ENCODE measurements at places on chromosomes 1 and 21.

DNA sequence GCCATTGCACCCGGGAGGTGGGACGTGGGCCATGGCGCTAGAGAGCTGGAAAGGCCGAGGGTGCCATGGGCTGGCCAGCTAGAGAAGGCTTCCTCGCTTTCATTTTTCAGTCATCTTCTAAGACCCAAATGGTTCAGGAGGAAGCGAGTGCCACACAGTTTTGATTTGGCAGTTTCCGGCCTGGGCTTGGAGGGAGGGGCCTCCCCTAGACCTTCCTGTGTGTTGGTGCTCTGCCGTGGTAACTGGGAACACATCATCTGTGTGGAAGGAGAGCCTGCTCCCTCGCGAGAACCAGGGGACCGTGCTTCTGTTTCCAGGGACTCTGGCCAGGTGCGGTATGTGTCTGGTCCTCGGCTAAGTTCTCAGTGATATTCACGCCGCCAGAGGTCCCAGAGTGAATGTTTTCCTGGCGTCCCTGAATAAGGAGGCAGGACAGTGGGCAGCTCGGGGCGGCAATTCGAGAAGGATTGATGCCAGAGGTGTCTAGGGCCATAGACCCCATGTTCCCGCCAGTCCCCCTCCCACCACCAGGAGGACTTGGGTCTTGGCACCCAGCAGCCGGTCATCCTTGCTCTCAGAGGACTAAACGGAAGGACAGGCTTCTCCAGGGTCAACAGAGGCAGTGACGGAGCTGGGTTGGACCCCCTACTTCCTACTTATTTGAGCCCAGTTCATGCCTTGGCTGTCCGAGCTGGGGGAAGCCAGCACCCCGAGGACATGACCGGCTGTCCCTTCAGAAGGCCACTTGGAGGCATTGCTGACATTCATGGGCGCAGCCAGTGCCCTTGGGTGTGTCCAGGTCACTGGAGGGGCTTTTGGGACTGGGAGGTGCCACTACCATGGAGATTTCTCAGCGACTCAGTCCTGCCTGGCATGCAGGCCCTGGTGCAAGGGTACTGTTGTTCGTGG, 2.7 kb upstream of the NPHP4 start:
- DNase-seq: no peak

DNA sequence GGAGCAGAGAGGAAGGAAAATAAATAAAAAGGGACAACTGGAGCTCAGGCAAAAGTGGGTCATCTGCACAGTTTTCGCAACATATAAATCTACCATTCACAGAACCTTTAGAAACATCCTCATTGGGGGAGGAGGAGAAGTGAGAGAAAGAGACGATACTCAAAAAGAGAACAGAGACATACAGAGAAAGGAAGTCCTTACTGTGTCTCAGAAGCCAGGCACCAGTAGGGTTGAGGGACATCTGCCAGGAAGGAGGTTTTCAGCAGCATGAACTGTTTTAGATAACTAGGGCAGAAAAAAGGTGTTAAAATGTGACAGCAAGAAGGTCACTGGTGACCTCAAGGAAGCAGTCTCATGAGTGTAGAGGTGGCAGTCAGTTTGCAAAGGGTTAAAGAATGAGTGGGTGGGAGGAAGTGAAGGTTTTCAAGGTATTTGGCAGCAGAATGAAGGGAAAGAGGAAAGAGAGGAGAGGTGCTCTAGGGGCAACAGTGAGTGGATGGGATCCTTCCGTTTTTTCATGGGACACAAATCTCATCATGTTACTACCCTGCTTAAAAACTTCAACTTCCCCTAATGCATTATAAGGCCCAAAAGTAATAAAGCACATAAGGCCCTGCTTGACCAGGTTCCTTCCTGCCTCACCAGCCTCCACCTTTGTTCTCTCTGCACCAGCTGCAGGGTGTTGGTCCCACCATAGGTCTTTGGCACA, 9.5 kb downstream of the JAK1 start:
- no peak for DNase-seq

DNA sequence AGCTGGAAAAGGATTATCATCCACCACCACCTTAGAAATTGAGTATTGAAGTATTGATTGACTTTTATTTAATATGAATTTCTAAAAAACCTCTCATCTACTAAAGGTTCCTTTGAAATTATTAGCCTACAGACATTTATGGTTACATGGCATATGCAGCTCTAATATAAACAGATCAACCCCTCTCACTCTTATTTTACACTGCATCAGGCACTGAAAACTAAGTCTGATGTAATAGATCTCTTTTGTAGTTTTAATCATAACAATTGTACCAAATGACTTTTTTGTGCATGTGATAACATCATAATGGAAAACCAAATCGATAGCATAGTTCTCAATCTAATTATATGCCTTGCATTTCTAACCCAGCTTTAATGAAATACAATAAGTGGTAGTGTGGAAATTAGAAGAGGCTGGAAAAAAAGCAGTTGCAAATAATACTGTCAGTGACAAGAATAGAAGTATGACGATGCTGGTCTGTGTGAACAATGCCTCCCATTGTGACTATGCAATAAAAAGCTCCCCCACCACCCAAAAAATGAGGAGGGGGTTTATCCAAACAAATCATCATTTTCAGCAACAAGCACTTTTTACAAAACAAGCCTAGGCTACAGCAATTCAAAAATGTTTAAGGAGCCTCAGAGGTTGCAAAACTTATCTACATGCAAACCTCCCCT, 426.5 kb upstream of the NFIA start:
- no peak for DNase-seq

- no peak for DNase-seq
These were observed 51.8 kb upstream of the SYT14 start for GRCh38 chr1:209886219-209886536.

GRCh38 chr1:113804421-113805255, 7.6 kb downstream of the RSBN1 start:
- DNase-seq: no peak

DNA sequence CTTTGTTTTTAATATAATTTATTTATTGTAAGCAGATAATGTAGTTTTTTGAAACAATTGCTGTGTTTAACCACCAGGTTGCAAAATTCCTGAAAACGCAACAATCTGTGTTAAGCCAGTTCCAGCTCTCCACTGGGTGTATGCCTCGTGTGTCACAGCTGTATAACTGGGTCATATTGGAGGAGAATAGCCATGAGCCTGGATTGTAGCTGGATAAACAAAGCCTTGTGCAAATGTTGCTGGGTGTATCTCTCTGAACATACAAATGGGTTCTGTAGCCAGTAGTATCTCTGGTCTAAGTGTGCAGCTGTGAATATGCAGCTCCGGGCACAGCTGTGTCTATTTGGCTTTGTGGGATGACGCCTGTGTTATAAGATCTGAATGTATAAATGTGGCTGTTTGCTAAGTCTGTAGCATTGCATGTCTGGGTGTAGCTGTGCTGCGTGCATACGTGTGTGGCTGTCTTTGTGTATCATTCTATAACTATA, 2.8 kb downstream of the TCEA3 start:
- no peak for DNase-seq

GRCh38 chr1:228990906-228991569, 255.8 kb downstream of the RHOU start:
- no peak for DNase-seq

GRCh38 chr1:16975838-16976237, 4.6 kb downstream of the MFAP2 start:
- no peak for DNase-seq

DNA sequence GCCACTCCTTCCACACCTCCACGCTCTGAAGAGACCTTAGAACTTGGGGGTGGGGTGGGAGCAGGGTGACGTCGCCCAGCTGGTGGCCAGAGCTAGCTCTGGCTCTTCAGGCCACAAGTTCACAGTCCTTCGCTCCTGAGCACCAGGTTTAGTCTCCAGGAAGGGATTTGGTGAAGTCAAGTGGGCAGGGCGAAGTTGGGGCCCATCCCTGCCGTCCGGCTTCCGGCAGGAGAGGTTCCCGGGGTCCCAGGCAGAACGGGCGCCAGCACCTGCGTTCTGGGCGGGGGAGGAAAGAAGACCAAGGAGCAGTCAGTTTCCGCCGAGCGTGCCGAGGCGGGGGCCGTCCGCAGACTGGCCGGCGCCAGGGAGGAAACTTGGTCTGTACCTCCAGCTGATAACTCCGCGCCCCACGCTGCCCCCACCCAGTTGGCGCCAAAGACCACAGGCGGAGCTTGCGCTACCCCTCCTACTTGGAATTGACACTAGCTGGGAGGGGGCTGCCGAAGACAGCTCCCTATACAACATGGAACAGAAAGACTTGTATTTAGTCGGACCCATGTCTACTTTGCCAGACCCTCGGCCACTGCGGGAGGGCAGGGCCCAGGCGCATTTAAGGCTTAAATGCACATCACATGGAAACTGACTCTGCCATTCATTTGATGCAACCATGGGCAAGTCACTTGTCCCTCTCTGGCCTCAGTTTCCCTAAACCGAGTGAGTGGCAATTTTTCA, 995 bp downstream of the ID3 start:
- DNase-seq: no peak

GRCh38 chr1:58837886-58838285, 54.0 kb upstream of the JUN start:
- DNase-seq: no peak

DNA sequence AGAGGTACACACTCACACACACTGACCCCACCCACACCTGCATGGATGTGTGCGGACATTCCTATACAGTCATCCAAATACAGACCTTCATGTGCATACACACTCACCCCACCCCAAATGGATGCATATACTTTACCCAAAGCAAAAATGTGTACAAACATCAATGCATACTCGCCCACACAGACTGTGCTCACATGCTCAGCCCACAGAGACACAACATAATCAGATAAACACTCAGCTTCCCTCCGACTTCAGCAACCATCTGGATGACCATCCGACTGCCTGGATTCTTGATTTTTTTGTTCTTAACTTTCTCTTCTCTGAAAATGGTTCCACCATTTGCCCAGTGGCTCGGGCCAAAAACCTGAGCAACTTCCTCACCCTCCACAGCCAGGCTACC, 24.4 kb upstream of the GJB5 start:
- no peak for DNase-seq

GRCh38 chr1:218636548-218636947, 291.4 kb downstream of the TGFB2 start:
- DNase-seq: no peak

- no peak for DNase-seq
These were observed 42.0 kb downstream of the GNG12 start for GRCh38 chr1:67791261-67791660.

- no peak for DNase-seq
These were observed 23.7 kb downstream of the CAMK1G start for GRCh38 chr1:209607102-209607794.

DNA sequence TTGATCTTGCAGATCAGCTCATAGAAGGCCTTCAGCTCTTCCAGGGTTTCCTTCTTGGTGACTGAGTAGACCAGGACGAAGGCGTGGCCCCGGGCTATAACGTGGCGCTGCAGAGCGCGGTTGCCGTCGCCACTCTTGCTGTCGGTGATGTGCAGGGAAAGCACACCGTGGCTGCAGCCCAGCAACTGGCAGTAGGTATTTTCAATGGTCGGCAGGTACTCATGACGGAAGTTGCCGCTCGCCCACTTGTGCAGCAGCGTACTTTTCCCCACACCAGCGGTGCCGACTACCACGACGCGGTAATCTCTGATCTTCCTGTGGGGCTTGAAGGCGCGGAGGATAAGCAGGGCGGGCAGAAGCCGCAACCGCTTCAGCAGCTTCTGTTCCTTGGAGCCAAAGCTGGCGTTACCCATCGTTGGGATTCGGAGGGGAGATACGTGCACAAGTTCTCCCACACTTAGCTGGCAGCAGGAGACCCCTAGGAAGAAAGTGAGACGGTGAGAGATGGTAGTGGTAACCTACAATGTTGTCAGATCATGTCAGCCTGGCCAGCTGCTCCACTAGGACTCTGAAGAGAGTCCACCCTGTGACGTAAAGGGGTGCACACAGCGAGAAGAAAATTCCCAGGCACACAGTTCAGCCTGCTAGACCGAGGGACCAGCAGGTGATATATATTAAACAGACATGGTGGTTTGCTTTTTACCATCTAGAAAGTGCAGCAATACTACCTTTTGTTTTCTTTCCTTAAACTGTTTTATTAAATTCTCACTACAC, 3.4 kb downstream of the DIRAS3 start:
- no peak for DNase-seq

DNA sequence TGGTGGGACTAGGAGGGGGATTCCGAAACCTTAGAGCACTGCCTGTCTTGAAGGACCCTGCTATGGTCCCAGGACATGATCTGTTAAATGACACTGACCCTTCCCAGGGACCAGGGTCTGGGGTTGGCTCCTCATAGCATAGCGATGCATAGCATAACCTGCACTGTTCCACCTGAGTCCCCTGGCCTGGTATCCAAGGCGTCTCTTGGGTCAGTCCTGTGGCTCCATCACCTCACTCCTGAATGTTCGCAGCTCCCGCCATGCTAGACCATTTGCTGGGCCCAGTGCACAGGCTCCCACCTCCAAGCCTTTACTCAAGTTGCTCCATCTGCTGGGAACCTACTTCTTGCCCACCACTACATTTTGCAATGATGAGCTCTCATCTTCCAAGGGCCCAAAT, 39.0 kb upstream of the MAGOH start:
- no peak for DNase-seq

DNA sequence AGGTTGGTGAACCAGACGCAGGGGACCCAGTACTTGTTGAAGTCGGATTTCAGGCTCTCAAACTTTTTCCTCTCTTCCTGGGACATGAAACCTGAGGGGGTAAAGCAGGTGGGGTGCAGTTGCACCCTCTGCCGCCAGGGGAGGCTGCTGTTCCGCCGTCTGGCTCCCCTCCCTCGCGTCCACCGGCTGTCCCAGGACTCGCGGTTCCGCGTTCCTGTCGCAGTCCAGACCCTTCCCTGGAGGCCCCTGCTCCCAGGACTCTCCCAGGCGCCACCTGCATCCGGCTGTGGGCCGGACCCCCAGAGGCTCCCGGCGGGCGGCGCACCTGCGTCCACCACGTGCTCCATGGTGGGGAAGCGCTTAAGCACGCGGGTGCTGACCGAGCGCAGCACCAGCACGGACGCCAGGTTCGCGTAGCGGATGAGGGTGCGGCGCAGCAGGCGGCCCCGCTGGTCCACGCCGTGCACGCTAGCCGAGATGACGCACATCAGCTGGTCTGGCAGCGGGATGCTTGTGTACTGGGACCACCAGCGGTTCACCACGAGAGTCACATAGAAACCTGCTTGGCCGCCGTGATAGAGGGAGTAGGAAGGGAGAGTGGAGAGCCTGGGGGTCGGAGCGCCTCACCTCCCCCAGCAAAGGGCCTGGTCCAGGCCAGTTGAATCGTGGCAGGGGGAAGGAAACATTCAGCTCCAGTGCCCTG, 1.7 kb downstream of the BEST4 start:
- no peak for DNase-seq

- no peak for DNase-seq
These were observed 1.7 kb upstream of the ADAR start for GRCh38 chr1:154609398-154610380.

GRCh38 chr1:2591581-2592261, 5.1 kb downstream of the PRXL2B start:
- DNase-seq: no peak

All from omental fat pad (tissue), 4 donors.